ENCODE measurements at places on chromosomes 11 and 22. TPM values are rescaled to one million over a fixed set of nuclear protein-coding genes. Genes with fewer than 3 reads are reported as not detected.

Gene NLRP6
- not detected for total RNA-seq

Gene ENTHD1
- total RNA-seq, result not detected

Gene TCN1
- 0.46 TPM for total RNA-seq

Gene POTEH
- not detected for total RNA-seq

Gene OR51E2
- not detected for total RNA-seq

Gene ALKBH3
- 22.9 TPM for total RNA-seq
